Type B pancreatic cell (in vitro differentiated cells): ENCODE measurements at places on chromosomes 3 and 15. TPM values are rescaled to one million over a fixed set of nuclear protein-coding genes. Genes with fewer than 3 reads are reported as not detected.

The HES1 gene
- total RNA-seq: 100 and 180 TPM in 2 replicates

DNA sequence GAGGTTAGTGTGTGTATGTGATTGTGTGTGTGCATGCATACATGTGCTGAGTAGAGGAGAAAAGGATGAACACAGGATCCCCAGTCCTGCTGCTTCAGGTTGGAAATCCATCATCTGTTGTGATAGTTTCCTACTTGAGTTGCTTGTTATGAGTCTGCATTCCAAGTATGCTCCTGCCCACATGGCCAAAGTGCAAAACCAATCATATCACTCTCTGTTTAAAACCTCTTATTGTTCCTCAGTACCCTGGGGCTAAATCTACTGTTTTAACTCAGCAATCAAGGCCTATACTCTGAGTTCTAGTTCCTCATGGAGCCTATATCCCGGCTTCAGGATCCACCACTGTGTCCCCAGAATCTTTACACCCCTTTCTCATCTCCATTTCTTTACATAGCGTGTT is 139.9 kb upstream of the TLE3 start:
- H3K27ac ChIP-seq: no peak overlapping the region
- no peaks in the 10 kb centered on the region for H3K36me3 ChIP-seq

GRCh38 chr15:27182561-27183110 is 211.7 kb downstream of the GABRG3 start:
- no peak for DNase-seq
- H3K27me3 ChIP-seq: no peaks in the 10 kb centered on the region
- no peaks in the 10 kb centered on the region for H3K4me1 ChIP-seq
- no peak overlapping the region for H3K27ac ChIP-seq
- H3K36me3 ChIP-seq: no peaks in the 10 kb centered on the region
- no peak overlapping the region for H3K4me3 ChIP-seq

- H3K4me3 ChIP-seq: no peak overlapping the region
- peaks cover 17% of the 10 kb centered on the region for H3K4me1 ChIP-seq
- peak overlapping the region; percentile 17 for H3K27ac ChIP-seq
- DNase-seq: no peak
These were observed 11.5 kb upstream of the MB21D2 start for GRCh38 chr3:192929146-192929545.

The ATP8B4 gene
- total RNA-seq: 2.2 and 10.3 TPM in 2 replicates

- no peak for DNase-seq
- no peaks in the 10 kb centered on the region for H3K36me3 ChIP-seq
- no peaks in the 10 kb centered on the region for H3K4me1 ChIP-seq
These were observed 53.0 kb downstream of the SLC6A1 start for GRCh38 chr3:11045536-11045935.

DNA sequence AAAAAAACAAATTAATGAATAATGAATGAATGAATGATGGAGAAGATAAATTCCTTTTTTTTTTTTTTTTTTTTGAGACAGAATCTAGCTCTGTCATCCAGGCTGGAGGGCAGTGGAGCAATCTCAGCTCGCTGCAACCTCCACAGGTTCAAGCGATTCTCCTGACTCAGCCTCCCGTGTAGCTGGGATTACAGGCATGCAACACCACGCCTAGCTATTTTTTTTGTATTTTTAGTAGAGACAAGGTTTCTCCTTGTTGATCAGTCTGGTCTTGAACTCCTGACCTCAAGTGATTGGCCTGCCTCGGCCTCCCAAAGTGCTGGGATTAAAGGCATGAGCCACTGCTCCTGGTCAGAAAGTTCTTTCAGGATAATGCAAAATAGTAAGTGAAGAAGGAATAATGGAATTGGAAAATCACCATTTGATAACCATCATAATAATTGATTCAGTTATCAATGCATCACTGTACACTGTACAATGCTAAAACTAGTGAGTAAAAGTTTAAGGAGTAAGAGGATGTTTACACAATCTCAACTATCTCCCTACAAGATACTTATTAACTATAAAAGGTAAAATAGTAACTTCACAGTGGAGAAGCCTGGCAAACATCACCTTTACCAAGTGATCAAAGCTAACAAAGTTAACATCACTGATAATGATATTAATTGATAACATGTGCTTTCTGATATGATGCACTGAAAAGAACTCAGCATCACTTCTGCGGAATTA is 12.3 kb upstream of the INO80 start:
- no peak for DNase-seq
- H3K4me3 ChIP-seq: no peak overlapping the region
- H3K36me3 ChIP-seq: no peaks in the 10 kb centered on the region
- no peaks in the 10 kb centered on the region for H3K4me1 ChIP-seq

DNA sequence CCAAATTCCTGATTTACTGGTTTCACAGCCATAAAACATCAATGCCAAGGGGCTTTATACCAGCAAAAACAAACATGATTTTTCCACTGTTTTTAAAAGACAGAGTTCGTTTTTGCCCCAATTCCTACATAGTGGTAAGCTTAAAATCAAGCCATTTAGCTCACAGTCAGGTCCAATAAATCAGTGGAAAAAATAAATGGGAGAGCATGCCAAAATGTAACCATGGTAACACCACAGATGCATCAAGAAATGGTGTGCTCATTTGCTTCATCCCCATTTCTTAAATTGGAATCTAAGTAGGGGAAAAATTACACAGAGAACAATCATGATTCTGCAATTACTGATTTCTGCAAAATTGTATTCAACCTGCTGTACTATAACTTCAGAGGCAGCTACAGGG is 418.8 kb downstream of the MAGI1 start:
- DNase-seq: no peak
- no peak overlapping the region for H3K4me3 ChIP-seq
- no peaks in the 10 kb centered on the region for H3K36me3 ChIP-seq
- H3K4me1 ChIP-seq: peaks cover 31% of the 10 kb centered on the region
- no peak overlapping the region for H3K27ac ChIP-seq

The PLCL2 gene
- total RNA-seq: 6.5 and 10.6 TPM in 2 replicates

- H3K27me3 ChIP-seq: no peaks in the 10 kb centered on the region
- H3K36me3 ChIP-seq: no peaks in the 10 kb centered on the region
- no peak overlapping the region for H3K27ac ChIP-seq
- no peak overlapping the region for H3K4me3 ChIP-seq
- no peaks in the 10 kb centered on the region for H3K4me1 ChIP-seq
- no peak for DNase-seq
These were observed 99.2 kb upstream of the MLF1 start for GRCh38 chr3:158471639-158472294.

The PLA2G4D gene
- not detected in 2 replicates for total RNA-seq
